Cortex of kidney (tissue), 1 donor: ENCODE measurements at places on chromosomes 2 and 18.

- DNase-seq, result no peak
Measured at GRCh38 chr2:5701266-5701665, 9.1 kb downstream of the SOX11 start.

DNA sequence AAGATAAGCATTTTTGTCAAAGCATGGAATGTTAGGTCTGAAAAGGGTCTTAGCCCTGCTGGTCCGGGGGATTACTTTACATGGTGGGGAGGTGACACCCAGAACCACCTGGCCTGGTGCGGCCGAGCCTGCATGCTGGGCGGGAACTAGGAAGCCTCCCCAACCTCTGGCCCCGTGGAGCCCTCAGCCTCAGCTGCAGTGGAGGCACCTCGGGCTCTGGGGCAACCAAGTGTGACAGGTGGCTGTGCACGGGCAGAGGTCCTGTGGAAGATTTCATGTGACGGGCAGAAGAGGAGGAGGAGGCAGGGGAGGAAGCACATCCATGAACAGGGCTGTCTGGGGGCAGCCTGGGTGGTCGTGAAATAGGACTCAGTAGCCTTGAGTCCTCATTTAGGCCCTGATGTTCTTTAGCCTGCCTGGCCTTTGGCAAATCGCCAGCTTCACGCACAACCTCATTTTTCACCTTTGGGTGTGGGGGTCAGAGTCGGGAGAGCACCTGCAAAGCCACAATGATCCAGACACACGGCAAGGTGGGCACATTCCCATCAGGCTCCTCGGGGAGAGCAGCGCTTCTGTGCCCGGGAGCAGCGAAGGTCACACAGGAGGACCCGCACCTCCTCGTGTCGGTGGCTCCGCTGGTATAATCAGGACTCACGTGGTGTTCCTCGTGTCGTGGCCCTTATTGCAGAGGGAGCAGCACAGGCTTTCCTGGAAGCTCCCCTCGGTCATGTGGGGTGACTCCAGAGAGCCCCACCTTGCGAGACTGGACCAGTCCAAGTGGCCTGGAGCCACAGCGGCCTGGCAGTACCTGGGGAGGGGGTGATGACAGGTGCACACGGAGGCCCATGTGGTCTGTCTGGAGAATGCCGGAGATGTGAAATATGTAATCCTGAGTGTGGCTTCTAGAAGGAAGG, 13.9 kb downstream of the CNDP2 start:
- no peak for DNase-seq

DNA sequence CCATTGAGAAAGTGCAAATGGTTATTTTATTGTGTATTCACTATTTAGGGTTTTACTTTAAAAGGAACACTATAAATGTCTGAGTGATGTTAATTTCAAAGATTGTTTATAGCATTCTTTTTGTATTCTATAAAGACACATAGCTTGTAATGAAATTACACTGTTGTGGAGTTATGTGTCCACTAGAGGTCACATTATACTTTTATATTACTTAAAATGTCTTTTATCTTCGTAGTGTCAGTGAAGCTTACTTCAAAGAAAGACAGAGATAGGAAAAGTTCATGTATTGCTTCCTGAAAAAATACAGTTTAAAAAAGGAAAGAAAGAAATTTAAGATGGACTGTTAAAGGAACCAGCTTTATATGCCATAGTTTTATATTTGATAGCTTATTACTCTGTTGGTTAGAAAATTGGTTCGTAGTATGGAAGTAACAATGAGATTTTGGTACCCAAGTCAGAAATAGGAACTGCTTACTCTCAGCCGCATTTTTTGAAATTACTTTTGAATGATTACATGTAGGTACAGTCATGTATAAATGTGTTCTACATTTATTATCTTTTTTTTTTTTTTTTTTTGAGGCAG, 20.5 kb downstream of the APLF start:
- no peak for DNase-seq

- no peak for DNase-seq
Measured at GRCh38 chr2:1414121-1414520, 858 bp downstream of the TPO start.

- no peak for DNase-seq
Measured at GRCh38 chr2:38187541-38188011, 111.6 kb upstream of the CYP1B1 start.

- no peak for DNase-seq
Measured at GRCh38 chr18:4587204-4587603, 132.1 kb upstream of the DLGAP1 start.

- no peak for DNase-seq
Measured at GRCh38 chr18:40413160-40413559, 1541.9 kb upstream of the PIK3C3 start.

- DNase-seq, result no peak
Measured at GRCh38 chr18:28789502-28789901, 612.6 kb upstream of the CDH2 start.

DNA sequence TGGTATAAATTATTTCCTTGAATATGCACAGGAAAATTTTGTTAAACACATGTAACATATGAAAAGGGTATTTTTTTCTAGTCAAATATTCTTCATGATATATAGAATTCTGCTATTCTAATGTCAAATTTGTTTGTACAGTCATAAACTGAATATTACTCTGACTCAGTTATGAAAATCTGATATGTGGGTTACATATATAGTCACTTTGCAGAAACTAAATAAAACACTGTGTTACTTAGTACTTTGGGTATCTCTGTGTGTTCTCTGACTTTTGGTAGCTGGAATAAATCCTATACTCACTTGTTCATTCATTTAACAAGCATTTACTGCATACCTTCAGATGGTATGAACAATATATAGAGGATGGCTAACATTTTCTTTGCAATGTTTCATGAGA, 159.4 kb downstream of the TTC27 start:
- no peak for DNase-seq

GRCh38 chr2:149062531-149062930, 24.0 kb downstream of the LYPD6B start:
- DNase-seq, result no peak

GRCh38 chr18:22171258-22172119, 2.1 kb downstream of the GATA6 start:
- DNase-seq, result no peak

DNA sequence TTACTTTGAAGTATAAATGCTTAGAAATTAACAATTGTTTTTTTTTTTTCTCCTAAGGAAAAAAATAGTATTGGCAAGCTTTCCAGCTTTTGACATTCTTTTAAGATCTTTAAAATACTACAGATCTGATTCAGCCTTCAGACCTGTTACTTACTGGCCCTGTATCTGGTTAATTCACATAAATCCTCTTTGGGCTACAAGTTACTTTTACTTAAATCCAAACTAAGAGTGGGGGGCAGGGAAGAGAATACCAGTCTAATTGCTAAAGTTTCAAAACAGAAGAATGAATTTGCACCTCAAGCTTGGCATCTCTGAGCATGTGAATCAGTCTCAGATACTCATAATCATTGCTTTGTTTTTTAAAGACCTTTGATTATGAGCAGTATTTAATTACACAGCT, 386.3 kb downstream of the PARD3B start:
- no peak for DNase-seq
